Vagina (tissue), 2 donors: ENCODE measurements at places on chromosomes 16 and 17.

- no peak for DNase-seq
These were observed 134.4 kb upstream of the NLRP1 start for GRCh38 chr17:5718726-5719125.

- no peak for DNase-seq
These were observed 20.0 kb downstream of the USP32 start for GRCh38 chr17:60371818-60372510.

GRCh38 chr17:73802314-73802713, 158.1 kb upstream of the SDK2 start:
- no peak for DNase-seq

GRCh38 chr17:82933911-82934310, 94.1 kb upstream of the ZNF750 start:
- DNase-seq, result no peak

GRCh38 chr17:79012563-79013134, 3.1 kb upstream of the CANT1 start:
- no peak for DNase-seq

DNA sequence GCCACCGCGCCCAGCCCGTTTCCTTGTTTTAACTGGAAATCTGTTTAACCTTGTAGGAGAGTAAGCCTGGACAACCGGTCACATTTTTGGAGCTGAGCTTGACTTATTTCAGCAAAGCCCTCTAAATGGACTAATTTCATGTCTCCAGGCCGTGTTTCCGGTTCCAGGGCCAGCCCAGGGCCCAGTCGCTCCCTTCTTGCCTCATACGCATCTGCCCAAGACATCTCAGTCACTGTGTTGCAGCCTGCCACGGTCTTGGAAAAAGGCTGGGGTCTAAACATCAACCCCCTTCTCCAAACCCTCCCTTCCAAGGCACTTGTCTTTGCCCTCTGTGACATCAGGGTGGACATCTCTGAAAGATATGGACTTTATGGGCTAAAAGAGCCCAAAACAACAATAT, 18.9 kb downstream of the PLEKHG4 start:
- no peak for DNase-seq

GRCh38 chr16:49000594-49000993, 281.0 kb downstream of the CBLN1 start:
- DNase-seq, result no peak

- no peak for DNase-seq
These were observed 9.7 kb upstream of the NXPH3 start for GRCh38 chr17:49565948-49566491.

- DNase-seq, result no peak
These were observed 13.2 kb downstream of the NGFR start for GRCh38 chr17:49508061-49508865.

- DNase-seq, result no peak
These were observed 176.0 kb downstream of the WWOX start for GRCh38 chr16:78275420-78275819.

- no peak for DNase-seq
These were observed 360.8 kb downstream of the C16orf95 start for GRCh38 chr16:86956437-86956836.

GRCh38 chr16:46519063-46519462, 102.1 kb downstream of the SHCBP1 start:
- no peak for DNase-seq

- no peak for DNase-seq
These were observed 19.8 kb downstream of the RGS9 start for GRCh38 chr17:65156835-65157565.

DNA sequence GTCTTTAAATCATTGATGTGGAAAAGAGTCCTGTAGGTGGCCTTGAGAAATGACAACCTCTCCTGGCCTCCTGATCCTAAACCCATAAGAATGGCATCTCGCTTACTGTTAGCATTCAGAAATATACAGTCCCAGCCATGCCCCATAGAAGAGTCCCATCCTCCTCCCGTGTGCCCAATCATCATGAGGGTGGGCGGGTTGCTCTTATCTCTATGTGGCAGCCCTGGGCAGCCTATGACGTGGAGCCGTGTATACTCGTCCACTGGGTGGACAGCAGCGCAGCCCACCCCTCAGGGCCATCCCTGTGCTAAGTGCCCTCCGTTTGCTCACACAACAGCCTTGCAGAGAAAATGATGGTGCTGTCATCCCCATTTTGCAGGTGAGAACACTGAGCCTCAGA, 105.3 kb downstream of the AMFR start:
- DNase-seq, result no peak

- no peak for DNase-seq
These were observed 7.5 kb upstream of the SNTB2 start for GRCh38 chr16:69179328-69180010.

DNA sequence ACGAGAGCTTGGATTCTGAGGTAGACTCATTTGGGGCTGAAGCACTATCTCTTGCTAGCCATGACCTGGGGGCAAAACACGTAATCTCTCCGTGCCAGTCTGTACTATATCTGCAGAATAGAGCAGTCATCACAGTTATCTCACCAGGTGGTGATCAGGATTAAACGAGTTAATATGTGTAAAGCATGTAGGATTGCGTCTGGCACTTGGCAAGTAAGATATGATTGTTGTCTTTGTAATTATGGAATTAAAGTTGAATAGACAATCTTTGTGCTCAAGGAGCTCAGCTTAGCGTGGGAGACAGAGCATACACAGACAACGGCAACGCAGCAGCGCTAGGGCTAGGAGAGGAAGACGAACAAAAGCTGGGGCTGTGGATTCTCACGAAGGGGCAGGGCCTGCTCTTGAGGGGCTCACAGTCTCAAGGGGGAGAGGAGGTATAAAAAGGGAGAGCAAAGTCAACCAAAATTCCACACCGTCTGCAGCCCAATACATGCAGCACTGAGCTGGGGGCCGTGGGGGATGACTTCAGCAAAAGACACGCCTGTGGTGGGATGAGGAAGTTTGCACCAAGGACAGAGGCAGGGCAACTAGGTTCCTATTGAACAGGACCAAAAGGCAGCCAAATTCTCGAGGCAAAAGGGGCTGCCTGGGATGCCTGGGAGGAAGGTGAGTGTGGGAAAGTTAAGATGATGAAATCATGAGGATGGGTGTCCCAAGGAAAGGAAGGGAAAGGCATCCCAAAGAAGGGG, 68.6 kb downstream of the SDK2 start:
- no peak for DNase-seq

DNA sequence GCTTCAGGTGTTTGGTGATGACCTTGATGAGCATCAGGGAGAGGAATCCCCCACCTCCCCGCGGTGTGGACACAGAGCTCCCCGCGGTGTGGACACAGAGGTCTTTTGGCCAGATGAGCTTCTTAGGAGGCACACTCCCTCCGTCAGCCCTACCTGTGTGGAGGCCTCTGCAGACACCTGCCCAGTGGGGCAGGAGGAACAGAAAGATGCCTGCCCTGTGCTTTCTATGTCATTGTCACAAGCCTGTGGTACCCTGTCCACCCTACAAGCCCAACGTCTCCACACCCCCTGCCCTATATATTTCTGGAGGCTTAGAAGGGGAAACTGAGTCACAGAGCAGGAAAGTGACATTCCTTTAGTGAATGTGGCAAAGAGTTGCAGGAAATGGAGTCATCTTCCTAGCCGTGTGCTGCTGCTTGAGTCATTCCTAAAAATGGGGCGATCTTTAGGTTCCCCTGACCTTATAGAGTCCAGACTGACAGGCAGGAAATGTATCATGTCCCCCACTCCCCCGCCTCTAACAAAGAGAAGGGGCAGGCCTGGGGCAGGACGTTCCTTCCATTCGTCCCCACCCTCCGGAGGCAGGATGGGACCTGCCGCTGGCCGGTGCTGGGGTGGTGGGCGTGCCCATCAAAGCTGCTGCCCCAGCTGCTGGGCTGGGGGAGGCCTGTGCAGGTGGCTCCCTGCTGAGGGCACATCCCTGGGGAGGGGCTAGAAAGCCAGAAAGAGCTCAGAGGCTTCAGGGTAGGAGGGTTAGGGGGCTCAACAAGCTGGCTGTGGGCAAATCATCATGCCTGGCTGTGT, 1.0 kb upstream of the C16orf74 start:
- no peak for DNase-seq

- DNase-seq, result no peak
These were observed 7.6 kb upstream of the CBFB start for GRCh38 chr16:67021321-67021720.

GRCh38 chr17:19654896-19655295, 6.3 kb downstream of the ALDH3A2 start:
- DNase-seq, result peak; percentile 42

GRCh38 chr17:73628642-73629552, 15.3 kb downstream of the SDK2 start:
- DNase-seq, result no peak

DNA sequence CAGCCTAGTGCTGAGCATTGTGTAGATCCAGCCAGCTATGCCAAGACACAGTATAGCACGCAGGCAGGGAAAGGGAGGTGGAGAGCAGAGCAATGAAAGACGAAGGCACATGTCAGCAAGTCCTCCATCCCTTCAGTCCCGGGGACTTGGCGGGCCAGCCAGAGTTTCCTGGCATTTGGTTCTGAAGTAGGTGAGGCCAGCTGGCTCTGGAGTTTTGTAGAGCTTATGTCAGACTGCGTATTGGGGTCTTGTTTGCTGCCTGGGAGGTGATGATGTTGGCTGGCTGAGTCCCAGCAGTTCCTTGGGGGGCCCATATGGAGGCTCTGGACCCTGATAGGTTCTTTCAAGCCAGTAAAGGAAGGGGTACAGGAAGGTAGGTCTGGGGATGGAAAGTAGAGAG, 55.7 kb upstream of the AKTIP start:
- no peak for DNase-seq

DNA sequence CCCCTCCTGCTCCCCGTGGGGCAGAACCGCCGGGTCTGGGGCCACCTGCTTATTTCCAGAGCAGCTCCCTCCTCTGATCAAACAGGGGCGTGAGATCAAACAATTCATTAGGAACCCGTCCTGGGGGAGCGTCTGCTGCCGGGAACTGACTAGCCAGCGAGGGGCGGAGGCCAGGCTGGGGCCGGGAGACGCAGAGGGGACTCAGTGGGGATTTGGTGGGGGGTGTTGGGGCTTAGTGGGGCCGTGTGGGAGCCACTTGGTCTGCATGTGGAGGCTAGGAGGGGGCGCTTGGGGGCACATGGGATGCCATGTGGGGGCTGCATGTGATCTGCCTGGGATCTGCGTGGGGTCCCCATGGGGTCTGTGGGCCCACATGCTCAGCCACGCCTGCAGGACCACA, 20.5 kb upstream of the CACNA1H start:
- no peak for DNase-seq

- no peak for DNase-seq
These were observed 61.6 kb downstream of the TIMM22 start for GRCh38 chr17:1058423-1059130.

DNA sequence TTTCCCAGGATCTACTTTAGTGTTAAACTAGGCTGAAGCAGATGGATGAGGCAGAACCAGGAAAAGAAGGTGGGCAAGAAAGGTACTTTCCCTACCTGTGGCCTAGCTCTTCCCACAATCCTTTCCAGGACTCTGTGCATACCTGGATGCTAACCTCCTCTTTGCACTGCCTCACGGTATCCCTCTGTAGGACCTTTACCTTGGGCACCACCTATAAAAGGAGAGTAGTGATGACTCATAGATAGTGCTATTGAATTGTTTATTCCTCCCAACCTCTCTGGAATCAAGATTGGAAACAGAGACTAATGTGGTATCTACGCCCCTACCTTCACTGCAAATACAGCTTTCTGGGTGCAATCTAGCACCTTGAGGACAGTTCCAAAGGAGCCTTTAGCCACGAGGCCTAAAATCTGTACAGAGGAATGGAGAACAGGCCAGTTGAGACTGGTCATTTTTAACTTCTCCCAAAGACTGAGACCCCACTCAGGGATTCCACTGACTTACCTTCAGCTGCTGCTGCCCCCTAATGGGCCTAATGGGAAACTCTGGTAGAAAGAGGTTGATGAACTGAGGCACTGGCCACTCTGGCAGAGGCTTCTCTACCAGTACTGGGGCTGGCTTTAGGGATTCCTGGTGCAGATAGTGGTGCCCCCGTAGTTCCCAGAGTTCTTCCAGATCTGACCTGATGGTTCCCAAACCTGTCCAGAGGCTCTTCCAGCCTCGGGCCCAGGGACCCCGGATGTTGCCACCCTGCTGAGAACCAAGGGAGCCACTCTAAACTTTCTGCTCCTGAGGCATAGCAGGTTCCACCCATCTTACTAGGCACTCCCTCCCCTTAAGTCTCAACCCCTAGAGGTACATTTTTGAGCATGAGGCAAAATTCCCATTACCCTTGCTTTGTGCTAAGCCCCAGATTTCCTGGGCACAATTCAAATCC, 781 bp downstream of the RSKR start:
- no peak for DNase-seq

GRCh38 chr17:32684087-32684958, 192.6 kb downstream of the MYO1D start:
- no peak for DNase-seq

- DNase-seq, result no peak
These were observed 2.9 kb downstream of the XPO6 start for GRCh38 chr16:28208824-28209223.

DNA sequence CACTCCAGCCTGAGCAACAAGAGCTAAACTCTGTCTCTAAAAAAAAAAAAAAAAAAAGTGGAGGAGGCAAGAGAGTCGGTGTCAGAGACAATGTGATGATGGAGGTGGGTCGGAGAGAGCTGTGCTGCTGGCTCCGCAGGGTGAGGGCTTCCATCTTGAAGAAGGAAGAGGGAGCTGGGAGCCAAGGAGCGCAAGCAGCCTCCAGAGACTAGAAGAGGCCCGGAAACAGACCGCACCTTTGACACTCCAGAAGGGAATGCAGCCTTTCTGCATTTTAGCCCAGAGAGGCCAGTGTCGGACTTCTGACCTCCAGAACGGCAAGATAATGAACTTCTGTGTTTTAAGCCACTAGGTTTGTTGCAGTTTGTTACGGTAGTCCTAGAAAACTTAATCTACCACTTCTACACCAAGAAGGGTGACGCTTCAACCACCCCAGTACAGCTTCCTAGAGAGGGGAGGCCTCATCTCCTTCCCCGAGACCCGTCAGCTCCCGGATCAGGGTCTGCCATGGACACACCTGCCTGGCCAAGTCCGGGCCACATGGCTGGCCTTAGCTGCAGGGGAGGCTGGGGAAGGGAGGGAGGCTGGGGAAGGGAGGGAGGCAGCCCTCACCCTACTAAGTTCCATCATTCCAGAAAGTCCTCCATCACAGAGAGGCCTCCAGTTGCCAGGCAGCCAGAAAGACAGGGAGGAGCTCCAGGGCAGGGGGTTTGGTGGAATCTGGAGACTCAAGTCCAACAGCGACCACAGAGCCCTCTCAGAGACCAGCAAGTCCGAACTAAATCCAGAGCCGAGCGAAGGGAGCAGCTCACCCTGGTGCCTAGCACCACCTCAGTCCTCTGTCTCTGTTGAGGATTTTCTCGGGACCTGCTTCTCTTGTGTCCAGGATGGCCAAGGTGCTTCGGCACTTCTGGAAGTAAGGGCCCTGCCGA, 13.2 kb upstream of the RBFOX3 start:
- peak; percentile 95 for DNase-seq

- DNase-seq, result no peak
These were observed 17.1 kb downstream of the JUP start for GRCh38 chr17:41769346-41769862.

- DNase-seq, result no peak
These were observed 2.5 kb downstream of the ITGAD start for GRCh38 chr16:31395647-31396046.
